ENCODE measurements at places on chromosomes 4 and X.

GRCh38 chr4:48620831-48621230, 130.8 kb downstream of the ZAR1 start:
- no peak for DNase-seq

DNA sequence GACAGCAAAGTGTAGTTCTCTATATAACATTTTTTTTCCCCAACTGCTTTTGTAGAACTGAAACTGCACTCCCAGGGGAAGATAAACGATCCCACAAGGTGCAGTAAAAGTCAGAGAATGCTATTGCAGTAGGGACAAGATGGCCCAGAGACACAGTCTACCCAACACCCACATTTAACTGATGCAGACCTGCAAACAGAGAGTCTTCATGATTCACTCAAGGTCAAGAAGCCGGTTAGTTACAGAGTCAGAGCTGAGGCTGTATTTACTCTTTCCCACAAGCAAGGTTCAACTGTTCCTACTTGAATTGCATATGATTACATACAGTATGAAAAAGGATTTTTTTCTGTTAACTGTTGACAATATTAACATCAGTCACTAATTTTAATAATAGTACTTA, 654.6 kb downstream of the IL1RAPL1 start:
- no peak for DNase-seq

DNA sequence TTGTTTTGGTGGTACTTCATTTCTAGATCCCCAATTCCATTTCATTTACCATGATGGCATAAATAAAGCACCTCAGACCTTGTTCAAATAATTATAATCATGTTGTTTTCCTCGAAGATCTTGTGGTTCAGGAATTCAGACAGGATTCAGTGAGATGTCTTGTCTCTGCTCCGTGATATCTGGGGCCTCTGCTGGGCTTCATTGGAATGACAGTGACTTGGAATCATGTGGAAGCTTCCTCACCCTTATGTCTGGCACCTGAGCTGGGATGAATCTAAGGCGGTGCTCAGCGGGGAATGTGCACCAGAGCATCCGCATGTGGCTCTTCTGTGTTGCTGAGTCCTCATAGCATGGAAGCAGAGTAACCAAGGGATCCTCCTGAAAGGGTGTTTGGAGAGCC, 132.2 kb downstream of the VEGFC start:
- no peak for DNase-seq

DNA sequence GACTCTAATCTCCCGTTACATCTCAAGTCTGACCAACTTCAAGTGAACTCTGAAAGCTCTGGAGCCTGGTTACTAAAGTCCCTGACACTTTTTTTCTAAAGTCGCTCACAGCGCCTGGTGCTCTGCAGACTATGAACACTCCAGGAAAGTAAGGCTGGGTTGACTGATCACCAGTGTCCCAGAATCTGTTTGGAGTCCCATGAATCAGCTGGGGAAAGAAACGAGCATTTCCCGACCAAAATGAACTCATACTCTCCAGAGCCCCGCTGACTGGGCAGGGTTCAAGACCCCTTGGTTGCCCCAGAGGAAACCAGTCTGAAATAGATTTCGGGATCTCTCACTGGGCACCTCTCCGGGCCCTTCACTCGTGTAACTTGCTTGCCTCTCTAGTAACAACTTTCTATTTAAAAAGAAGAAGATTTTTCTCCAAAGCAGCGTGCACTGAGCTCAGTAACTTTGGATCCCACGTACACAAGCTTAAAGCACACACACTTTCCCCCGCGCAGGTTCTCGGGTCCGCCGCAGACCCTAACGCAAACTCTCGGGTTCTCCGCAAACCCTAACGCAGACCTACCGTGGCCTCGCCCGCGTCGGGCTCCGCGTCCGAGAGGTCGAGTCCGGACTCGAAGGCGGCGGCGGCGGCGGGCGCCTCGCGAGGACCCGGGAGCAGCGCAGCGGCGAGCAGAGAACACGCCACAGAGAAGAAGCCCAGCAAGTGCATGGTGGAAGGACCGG, 964 bp downstream of the VEGFC start:
- DNase-seq, result no peak

DNA sequence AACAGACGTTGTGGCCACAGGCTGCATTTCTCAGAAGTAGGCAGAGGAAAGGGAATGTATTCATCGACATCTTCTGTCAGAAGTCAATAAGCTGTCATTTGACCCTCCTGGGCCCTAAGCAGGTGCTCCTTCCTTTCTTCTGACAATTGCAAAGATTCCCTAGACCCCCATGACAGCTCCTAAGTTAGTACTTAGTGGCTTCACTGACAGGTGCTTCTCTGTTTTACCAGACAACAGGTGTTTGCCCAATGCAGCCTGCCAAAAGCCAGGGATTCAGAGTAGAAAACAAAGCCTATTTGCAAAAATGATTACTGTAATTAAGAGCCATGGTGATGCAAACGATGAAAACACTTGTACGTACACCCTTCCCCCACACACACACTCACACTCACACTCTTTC, 7.5 kb upstream of the FGF5 start:
- DNase-seq, result peak; percentile 51

DNA sequence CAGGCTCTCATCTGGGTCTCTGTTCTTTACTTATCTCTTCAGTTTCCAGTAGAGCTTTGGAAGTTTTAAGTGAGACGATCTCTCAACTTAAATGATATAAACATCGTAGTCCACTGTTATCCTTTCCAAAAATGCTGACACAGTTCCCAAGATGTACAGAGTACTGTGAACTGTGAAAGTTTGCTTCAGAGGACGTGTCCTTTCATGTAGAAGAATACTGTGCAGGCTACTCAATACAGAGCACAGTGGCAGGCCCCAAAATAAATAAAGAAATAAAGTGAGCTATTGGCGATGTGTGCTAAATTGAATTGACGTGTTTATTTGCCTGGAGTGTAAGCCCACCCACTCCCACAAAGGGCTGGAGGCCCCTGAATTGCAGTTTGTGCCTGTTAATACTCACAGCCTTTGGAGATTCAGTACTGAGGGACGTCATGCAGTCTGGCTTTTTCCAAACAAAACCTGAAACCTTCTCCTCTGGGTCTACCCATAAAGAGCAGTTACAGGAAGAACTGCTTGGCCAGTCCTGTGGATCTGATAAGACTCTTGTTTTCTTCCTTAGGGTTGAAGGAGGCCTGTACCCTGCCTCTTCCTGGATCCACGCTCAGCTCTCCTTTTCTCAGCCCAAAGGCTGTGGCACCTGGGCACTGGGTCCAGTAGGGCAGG, 66.1 kb downstream of the SOWAHB start:
- no peak for DNase-seq

DNA sequence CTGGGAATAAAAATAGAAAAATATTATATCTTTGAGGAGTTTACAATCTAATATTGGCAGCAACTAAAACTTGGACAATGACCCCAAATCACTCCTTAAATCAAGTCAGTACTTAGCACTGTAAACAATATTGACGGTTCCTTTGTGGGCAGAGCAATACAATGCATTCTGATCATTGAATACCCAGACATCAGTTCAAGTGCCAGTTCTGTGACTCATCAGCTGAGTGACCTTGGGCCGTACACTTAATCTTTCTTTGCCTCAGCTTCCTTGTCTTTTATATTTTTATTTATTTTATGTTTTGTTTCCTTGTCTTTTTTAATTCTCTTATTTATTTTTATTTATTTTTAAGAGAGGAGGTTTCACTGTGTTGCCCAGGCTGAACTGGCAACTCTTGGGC, 112.2 kb upstream of the ANXA3 start:
- DNase-seq, result no peak

DNA sequence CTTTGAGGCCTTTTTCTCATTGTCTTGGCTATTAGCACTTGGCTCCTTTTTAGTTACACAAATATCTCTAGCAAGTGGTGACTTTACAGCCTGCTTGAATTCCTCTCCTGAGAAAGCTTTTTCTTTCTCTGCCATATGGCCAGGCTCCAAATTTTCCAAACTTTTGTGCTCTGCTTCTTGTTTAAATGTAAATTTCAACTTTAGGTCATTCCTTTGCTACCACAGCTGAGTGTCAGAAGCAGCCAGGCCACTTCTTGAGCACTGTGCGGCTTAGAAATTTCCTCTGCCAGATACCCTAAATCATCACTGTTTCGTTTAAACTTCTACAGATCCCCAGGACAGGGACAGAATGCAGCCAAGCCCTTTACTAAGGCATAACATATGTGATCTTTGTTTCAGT, 222.4 kb downstream of the FBXO8 start:
- no peak for DNase-seq

DNA sequence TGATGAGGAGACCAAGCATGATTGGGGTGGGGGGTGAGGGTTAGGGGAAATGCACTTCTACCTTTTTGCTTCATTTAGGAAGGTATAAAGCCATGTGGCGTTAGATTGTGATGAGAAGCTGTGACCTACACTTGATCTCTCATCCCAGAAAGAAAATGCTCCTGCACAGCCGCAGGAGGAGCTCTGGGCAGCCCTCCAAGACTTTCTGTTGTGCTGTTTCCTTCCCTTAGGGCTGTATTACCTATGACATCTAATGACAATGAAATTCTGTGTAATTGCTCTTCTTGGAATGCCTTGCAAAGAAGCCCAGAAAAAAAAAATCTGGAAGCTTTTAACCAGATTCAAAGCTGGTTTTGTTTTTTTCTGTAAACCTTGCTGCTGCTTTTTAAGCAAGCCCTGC, 13.4 kb downstream of the PRPS2 start:
- no peak for DNase-seq

DNA sequence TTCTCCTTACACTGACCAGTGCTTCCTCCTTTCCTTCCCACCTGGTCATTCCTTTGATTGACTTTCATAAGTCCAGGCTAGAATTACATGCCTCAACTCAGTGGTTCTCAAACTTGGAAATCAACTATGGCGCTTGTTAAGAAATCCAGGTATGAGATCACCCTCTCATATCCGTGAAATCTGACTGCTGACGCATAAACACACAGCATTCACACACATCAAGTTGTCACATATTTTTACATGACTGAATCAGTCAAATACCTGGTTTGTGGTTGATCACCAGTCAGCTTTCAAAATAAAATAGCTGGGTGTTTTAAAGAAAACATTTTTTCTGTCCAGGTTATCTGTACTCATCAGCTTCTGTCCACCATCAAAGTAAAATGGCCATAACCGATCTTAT, 433.5 kb downstream of the AFF2 start:
- no peak for DNase-seq

DNA sequence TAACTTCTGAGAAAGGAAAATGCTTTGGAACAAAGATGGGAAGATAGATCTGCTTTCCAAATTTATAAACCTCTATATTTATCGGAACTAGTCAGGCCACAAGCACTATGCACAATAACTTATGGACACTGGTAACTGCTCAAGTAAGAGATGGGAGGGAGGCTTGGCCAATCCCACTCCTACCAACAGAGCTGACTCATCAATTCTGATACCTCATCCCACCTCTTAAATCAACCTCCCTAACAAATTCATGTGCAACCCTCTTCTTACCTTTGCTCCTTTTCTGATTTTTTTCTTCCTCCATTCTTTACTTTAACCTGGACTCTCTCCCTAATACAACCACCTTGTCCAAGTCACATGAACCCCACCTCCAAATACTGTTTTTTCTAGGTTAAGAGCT, 289.9 kb upstream of the FAM241A start:
- DNase-seq, result no peak

GRCh38 chr4:87707279-87707918, 57.3 kb downstream of the DMP1 start:
- no peak for DNase-seq

- DNase-seq, result no peak
These were observed 45.5 kb upstream of the PBDC1 start for GRCh38 chrX:76127341-76127740.

GRCh38 chrX:352181-352580, 33.6 kb upstream of the GTPBP6 start:
- no peak for DNase-seq

DNA sequence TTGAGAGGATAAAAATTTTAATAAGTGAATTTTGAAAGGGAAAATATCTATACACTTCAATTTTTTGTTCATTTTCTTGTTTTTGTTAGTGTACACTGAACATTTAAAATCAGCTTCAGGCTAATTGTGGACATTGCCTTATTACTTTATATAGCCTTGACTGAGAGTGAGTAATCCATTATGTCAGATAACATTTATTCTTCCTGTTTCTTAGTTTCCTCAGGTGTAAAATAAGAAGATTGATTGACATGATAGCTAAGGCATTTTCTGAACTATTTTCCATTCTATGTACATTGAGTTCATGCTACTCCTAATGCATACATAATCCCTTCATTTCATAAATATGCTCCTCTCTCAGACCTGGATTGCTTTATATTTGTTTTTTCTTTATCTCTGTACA, 607.3 kb upstream of the AADAT start:
- DNase-seq, result no peak

GRCh38 chr4:65825116-65825753, 154.9 kb upstream of the EPHA5 start:
- DNase-seq, result no peak

- DNase-seq, result no peak
These were observed 4.6 kb upstream of the PIN4 start for GRCh38 chrX:72176981-72177380.

- no peak for DNase-seq
These were observed 11.3 kb downstream of the DTHD1 start for GRCh38 chr4:36292556-36293188.

GRCh38 chr4:10747186-10747585, 62.6 kb upstream of the CLNK start:
- no peak for DNase-seq

- peak; percentile 72 for DNase-seq
These were observed 61.0 kb downstream of the HPRT1 start for GRCh38 chrX:134520860-134521390.

DNA sequence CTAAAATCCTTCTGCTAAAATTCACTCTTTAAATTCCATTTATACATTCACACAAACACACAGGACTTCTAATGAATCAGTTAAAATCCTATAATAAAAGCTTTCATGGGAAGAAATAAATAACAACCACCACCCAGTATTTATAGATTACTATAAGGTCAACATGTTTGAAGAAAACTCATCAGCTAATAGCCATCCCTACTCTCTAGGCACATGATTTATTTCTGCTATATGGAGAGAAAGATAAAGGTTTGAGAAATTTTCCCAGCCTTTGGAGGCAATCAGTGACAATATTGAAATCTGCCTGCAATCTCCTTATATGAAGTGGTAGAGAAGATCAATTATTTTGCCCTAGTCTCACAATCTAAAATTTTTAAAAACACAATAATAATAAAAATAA, 1038.9 kb upstream of the DIAPH2 start:
- DNase-seq, result no peak

- no peak for DNase-seq
These were observed 940.3 kb upstream of the LCORL start for GRCh38 chr4:18961879-18962278.

- DNase-seq, result peak; percentile 21
These were observed 12.0 kb downstream of the EREG start for GRCh38 chr4:74376888-74377483.

GRCh38 chr4:135434936-135435335, 1233.3 kb upstream of the PABPC4L start:
- DNase-seq, result no peak

All from NCI-H1092 treated with DMSO at 0.1 percent for 48 hours (cell line).